ENCODE measurements at places on chromosomes 3 and 15.

- peak; percentile 27 for DNase-seq
These were observed 59.7 kb upstream of the KBTBD8 start for GRCh38 chr3:66938338-66938963.

DNA sequence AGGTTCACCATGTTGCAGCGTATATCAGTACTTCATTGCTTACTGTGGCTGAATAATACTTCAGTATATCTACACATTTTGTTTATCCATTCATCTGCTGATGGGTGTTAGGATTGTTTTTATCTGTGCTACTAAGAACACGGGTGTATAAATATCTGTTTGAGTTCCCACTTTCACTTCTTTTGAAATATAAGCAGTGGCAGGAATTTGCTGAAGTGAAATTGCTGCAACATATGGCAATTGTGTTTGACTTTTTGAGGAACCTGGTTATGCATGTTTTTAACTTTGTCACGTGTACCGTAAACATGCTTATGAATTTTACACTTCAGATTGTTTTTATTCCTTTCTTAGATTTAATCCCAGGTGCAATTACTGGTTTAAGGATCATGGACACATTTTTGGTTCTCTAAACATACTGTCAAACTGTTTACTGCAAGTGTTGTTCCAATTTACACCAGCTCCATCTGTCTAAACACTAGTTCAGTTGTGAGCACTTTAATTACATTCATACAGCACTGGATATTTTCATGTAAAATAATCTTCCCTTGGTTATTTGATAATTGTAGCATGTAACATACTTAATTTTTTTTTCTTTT, 23.1 kb downstream of the TRAK1 start:
- no peak for DNase-seq

- no peak for DNase-seq
These were observed 189.1 kb downstream of the GOLGA6L6 start for GRCh38 chr15:20352241-20353200.

DNA sequence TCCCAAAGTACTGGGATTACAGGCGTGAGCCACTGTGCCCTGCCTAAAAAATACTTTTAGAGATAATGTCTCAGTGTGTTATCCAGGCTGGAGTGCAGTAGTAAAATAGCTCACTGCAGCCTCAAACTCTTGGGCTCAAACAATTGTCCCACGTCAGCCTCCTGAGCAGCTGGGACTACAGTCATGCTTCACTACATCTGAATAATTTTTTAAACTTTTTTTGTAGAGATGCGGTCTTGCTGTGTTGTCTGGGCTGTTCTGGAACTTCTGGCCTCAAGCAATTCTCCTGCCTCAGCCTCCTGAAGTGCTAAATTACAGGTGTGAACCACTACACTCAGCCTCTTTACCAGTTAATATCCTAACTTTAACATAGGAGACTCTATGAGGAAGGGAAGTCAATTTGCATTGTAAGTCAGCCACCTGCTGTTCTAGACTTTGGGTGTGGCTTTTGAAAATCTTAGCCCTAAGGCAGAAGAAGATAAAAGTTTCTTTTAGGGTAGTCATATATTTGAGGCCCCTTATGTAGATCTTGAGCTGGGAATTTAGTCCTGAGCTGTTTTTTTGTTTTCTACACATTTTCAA, 78.2 kb upstream of the RASGRP1 start:
- DNase-seq = peak; percentile 22

GRCh38 chr15:25175033-25175788, 220.4 kb downstream of the SNRPN start:
- DNase-seq = no peak

GRCh38 chr3:72383883-72384282, 464.4 kb downstream of the SHQ1 start:
- no peak for DNase-seq

- no peak for DNase-seq
These were observed 220.3 kb upstream of the STT3B start for GRCh38 chr3:31312400-31312799.

DNA sequence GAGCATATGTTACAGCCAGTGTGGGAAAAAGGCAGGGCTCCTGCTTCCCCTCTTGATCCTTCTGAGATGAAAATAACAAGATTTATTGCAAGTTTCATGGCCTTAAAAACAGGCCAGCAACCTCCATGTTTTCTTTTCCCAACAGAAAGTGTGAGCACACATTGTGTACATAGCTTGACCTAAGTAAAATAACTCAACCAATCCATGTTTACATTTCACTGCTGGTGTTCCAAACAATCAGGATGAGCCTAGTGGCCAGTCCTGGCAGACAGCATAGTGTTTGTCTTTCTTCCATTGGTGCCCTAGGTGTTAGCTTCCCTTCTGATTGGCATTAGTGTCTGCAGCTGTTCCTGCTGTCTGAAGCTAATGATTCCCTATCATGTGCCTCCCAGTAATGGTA, 847.7 kb downstream of the EPHA3 start:
- DNase-seq = no peak

DNA sequence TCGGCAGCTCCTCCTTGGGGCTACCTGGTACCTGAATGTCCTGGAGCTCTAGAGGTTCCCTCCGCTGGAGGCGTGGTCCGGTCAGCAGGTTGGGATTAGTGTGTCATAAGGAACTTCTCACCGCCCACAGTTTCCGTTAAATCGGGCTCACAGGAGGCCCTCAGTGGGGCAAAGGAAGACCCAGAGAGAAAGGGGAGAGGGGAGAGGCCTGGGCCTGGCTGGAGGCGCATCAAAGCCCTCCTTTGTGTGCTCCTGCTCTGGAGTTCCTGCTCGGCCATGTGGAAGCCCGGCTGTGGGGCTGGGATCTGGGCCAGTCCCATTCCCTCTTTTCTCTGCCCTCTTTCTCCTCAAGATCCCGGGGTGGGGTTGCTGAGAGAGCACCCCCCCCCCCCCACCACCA, at the start of gene RLBP1:
Gene RLBP1, minus strand, starts transcription at position 37 of the 400 bp plus-strand sequence. CDS start 2,604 bp downstream, outside the sequence.
- no peak for DNase-seq

- DNase-seq = no peak
These were observed 610.8 kb downstream of the MECOM start for GRCh38 chr3:169052465-169053302.

DNA sequence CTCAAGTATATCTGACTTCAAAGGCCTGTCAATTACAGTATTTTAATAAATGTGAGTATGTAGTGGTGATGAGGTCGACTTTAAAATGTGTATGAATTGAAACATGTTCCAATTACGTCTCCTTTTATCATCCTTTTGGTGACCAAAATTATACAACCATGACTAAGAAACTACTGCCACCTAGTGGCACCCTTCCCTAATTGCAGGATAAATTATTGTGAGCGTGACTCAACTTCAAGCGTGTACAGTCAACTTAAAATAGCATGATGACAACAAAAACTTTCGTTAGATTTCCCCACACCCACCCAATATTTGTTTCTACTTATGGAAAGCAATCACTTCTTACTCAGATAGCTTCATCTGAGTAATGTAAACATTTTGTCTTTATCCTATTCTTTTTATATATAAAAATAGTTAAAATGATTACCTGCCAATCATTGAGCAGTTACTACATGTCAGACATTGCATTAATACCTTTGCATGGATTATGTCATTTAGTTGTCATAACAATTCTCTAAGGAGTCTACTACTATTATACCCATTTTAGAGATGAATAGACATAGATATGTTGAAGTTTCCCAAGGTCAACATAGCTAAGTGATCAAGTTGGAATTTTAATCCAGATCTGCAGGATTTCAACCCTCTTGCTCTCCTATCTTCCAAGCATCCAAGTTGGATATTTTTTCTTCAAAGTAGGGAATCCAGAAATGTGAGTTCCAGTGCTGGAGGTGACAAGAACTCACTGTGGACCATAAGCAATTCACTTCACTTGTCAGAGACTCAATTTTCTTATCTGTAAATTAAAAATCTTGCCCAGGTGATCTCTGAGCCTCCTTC, 106.0 kb downstream of the MEX3B start:
- no peak for DNase-seq

DNA sequence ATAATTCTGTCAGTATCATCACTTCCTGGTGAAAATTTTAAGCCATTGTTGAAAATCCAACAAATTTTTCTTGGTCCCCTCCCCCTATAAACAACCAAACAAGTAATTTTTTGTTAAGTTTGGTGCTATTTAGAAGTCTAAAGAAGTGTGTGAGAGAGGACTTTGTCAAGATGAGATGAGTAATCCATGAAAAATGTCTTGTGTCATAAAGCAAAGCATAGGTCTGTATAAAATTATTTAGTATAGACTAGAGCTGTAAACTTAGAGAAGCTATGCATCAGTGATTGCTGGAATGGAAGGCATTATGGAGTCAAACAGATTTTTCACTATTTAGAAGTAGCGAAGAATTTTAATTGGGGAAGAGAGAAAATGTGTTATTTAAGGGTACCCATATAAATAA, 31.4 kb downstream of the MAPK6 start:
- DNase-seq = no peak

- DNase-seq = no peak
These were observed 727.1 kb downstream of the ROBO1 start for GRCh38 chr3:79040701-79041100.

- DNase-seq = no peak
These were observed 31.1 kb downstream of the VGLL4 start for GRCh38 chr3:11612515-11613188.

DNA sequence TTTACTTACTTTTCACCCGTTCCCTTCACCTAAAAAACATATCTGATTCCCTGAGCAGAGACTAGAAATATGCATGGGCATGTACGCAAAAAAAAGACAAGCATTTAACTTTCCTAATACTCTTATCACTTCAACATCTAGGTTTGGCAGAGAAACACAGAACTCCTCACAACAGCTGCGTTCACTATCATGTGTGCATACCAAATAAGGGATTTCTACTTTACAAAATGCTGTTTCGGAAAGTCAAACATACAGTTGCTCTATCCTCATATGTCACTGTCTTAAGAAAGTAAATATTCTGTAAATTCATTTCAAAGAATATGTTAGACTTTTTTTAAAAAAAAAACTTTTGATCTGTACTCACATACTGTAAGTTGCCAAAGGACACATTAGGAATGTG, 65.1 kb upstream of the CBLB start:
- DNase-seq = no peak

- DNase-seq = no peak
These were observed 289.0 kb upstream of the AGTR1 start for GRCh38 chr3:148408667-148409066.

- no peak for DNase-seq
These were observed 134.3 kb upstream of the ABHD17C start for GRCh38 chr15:80560601-80561400.

- no peak for DNase-seq
These were observed 106.0 kb downstream of the UBE2E2 start for GRCh38 chr3:23308986-23309625.

GRCh38 chr3:4734454-4734853, 241.3 kb downstream of the ITPR1 start:
- DNase-seq = no peak
